ENCODE measurements at places on chromosomes 3 and 15.

- no peak for DNase-seq
Observed at GRCh38 chr15:67953299-67953698, 100.8 kb upstream of the PIAS1 start.

GRCh38 chr15:58795825-58796224 lies 24.7 kb downstream of the MINDY2 start:
- DNase-seq = no peak

- no peak for DNase-seq
Observed at GRCh38 chr3:152048831-152049230, 175.4 kb downstream of the SUCNR1 start.

- no peak for DNase-seq
Observed at GRCh38 chr15:42710662-42711061, 26.3 kb downstream of the CDAN1 start.

GRCh38 chr15:84840741-84841429 lies 23.7 kb downstream of the ALPK3 start:
- DNase-seq = no peak

- DNase-seq = no peak
Observed at GRCh38 chr3:82002986-82003642, 241.7 kb upstream of the GBE1 start.

DNA sequence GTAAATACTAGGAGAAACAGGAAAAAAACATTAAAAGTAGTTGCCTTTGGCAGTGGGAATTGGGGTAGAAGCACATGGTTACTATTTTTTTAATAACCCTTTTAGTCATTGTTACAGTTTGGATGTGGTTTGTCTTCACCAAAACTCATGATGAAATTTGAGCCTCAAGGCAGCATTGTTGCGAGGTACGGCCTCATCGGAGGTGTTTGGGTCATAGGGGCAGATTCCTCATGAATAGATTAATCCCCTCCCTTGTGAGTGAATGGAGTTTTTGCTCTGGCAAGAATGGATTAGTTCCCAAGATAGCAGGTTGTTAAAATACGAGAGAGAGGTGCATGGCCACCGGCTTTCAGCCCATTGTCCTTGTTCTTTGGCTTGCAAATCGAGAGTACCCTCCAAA lies 92.6 kb downstream of the LEKR1 start:
- DNase-seq = no peak
